ENCODE measurements at places on chromosomes 12 and 14.
A peak's percentile ranks its signal among the peaks of the same experiment; 100 is the strongest.

DNA sequence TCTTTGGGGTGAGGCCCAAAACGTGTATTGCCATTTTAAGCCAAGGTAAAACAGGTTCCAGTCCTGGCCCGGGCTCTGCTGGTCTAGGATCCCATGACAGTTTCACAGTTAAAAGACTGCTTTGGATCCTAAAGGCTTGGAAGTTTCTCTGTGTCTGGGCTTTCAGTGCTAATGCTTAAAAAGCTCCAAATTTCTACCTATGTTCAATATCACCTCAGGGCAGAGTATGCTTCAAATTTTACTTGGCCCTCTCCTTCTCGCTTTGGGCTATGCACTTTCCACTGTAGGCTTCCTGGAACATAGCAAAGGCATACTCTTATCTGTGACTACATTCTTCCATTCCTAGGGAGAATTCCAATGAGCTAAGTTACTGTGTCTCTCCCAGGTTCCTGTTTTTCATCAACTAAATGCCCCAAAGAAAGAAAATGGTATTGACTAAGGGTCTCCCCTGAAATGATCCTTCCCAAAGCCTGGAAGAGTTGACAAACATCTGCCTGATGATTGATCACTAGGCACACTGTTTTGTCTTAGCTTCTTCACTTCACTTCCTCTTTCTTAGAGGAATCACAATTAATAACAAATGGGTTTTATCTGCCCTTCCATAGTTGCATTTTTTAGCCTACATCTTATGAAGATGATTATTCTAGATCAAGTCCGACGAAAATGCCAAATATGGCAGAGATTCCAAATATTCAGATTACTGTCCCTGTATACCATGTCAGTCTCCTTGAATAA lies 79.4 kb downstream of the TMTC2 start:
- no peak for DNase-seq

DNA sequence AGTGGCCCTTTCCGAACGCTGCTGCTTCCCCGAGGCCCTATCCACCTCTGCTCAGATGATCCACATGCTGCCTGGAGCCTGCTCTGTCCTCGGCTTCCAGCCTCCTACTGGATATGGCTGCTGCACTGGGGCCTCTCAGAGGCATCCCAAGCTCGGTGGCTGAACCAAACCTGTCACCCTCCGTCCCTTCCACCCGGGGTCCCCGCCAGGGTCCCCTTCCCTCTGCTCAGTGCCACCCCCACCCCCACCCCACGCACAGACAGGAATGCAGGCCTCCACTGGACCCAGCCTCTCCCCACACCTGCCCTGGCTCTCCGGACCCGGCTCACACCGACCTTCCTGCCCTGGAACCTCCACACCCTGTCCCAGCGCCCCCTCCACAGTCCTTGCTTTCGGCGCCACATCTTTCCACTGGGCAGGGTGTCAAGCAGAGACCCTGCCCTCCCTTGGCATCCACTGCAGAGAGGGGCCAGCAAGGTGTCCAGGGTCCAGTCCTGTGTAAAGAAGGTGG lies 6.1 kb downstream of the CEP170B start:
- DNase-seq: no peak

DNA sequence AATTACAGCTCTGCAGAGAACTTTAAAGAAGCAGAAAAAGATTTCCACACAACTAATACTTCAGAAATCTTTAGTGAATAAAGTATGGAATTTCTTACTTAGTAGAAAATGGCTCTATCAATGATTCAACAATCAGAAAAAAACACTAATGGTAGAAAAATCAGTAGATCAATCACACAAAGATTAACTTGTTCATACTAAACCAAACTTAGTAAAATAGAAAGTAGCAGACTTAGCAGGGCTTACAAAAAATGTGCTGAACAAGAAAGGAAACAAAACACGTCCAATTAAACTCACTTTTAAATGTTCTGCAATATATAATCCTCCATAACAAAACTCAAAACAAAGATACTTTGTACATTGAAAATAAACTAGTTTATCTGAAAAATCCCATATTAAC lies 38.9 kb downstream of the CEP128 start:
- DNase-seq: no peak

- DNase-seq: no peak
Observed at GRCh38 chr12:47714826-47715386, 9.1 kb upstream of the RPAP3 start.

GRCh38 chr12:77601069-77601468 lies 229.6 kb upstream of the NAV3 start:
- no peak for DNase-seq

GRCh38 chr14:100894416-100894815 lies 9.1 kb downstream of the RTL1 start:
- no peak for DNase-seq

- DNase-seq: peak; percentile 35
Observed at GRCh38 chr12:53287741-53288216, 7.6 kb upstream of the PFDN5 start.

Measured in hypothalamus (tissue), 51 donors.